Tibial nerve (tissue), 4 donors: ENCODE measurements at places on chromosomes 6 and 20.

DNA sequence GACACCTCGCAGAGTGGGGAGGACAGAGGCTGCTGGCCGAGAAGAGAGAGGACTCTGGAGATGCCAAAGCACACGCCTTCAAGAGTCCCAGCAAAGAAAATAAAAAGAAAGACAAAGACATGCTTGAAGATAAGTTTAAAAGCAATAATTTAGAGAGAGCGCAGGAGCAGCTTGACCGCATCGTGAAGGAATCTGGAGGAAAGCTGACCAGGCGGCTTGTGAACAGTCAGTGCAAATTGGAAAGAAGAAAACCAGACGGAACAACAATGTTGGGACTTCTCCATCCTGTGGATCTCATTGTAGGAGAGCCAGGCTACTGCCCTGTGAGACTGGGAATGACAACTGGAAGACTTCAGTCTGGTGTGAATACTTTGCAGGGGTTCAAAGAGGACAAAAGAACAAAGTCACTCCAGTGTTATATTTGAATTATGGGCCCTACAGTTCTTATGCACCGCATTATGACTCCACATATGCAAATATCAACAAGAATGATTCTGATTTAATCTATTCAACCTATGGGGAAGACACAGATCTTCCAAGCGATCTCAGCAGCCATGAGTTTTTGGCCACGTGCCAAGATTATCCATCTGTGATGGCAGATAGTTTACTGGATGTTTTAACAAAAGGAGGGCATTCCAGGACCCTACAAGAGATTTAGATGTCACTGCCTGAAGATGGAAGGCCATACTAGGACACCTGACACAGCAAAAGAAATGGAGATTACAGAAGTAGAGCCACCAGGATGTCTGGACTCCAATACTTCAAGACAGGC lies 52.2 kb downstream of the REV3L start:
- DNase-seq = no peak

GRCh38 chr20:47055699-47056369 lies 161.2 kb downstream of the EYA2 start:
- DNase-seq = no peak

GRCh38 chr6:131231891-131232290 lies 96.6 kb downstream of the AKAP7 start:
- no peak for DNase-seq

- DNase-seq = no peak
These were observed 17.9 kb downstream of the ABHD12 start for GRCh38 chr20:25372584-25373336.
